Fibroblast of skin of right biceps (primary cell): ENCODE measurements at places on chromosomes 4 and X.

DNA sequence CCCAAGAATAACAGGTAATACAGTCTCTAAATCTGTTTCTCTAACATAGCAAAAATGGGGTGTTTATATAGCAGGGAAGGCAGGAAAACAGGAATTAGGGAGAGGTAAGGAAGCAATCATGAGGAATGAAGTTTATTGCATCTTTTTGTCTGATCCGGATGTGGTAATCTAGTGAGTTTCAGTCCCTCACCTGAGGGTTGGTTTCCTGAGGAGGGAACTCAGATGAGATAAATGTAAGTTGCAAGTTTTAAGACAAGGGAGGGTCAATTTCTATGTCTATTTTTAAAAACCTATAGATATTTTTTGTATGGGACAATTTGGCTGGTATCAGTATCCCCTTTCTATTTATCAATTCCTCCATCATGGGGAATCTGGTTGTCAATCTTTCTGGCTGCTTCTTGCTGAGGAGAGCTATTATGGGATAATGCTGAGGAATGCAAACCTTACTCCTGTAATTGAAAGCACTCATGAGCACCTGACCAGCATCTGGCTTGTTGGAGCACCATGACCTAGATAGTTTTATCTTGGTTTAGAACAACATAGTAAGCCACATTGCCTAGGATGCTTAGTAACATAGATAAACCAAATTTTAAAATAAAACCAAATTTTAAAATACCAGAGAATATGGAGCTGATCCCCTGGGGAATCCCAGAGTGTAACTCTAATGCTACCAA, 130.1 kb downstream of the ADAM29 start:
- no peak for DNase-seq

DNA sequence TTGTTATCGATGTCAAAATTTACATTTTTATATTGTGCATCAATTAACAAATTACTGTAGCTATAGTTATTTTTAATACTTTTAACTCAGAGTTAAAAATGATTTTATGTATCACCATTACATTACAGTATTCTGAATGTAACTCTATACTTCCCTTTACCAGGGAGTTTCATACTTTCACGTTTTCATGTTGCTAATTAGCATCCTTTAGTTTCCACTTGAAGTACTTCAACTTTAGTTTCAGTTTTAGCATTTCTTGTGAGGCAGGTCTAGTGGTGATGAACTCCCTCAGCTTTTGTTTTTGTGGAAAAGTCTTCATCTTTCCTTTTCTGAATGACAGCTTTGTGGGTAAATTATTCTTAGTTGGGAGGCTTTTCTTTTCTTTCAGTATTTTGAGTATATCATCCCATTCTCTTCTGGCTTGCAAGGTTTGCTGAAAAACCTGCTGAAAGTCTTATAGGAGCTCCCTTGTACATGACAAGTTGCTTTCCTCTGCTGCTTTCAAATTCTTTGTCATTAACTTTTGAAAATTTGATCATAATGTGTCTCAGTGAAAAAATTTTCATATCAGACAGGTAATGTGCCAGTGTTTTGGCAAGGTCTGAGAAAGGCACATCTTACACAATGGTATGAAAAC, 9.8 kb upstream of the CISD2 start:
- DNase-seq, result no peak

GRCh38 chrX:9336456-9336855, 128.4 kb upstream of the TBL1X start:
- no peak for DNase-seq

DNA sequence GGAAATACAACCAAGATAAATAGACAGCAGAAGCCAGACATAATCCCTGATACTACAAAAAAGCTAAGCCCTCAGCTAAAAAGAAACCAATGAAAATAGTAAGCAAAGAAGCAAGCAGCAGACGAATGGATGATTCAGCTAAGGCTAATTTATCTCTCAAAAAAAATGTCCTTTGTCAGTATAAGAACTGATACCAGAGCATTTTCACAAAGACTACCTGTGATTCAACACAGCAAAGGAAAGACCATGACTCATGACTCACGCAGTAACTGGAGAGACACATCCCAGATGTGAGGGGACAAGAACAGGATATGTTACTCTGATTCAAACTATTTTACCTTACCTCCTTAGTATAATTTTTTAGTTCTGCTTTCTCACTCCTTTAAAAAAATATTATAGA, 22.7 kb upstream of the TMPRSS11F start:
- peak; percentile 7 for DNase-seq

GRCh38 chr4:3822230-3822947, 56.2 kb downstream of the ADRA2C start:
- no peak for DNase-seq

DNA sequence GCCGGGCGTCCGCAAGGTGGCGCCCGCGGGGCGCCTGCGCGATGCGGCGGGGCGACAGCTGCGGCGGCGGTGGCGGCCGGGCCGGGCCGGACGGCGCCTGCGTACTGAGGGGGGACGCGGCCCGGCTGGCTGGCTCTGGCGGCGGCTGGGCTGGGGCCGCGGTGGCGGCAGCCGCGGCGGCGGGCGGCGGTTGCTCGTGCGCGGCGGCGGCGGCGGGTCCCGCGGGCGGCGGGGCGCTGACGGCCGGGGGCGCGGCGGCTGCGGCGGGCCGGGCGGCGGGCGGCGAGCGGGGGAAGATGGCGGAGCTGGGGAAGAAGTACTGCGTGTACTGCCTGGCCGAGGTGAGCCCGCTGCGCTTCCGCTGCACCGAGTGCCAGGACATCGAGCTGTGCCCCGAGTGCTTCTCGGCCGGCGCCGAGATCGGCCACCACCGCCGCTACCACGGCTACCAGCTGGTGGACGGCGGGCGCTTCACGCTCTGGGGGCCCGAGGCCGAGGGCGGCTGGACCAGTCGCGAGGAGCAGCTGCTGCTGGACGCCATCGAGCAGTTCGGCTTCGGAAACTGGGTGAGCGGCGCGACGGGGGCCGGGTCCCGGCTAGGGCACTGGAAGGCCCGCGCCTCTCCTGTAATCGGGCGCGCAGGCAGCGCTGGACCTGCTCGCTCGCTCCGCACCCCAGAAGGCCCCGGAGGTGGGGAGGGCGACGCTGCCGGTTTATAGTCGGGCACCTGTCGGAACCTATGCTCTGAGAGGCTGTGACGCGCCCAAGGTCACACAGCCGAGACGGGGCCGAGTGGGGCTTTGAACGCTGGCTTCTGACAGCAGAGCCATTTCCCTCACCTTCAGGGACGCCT, at the start of gene TADA2B:
Gene TADA2B, plus strand, starts transcription at position 89 of the 853 bp plus-strand sequence. Its CDS starts 208 bp downstream, at position 297.
- peak; percentile 33 for DNase-seq

GRCh38 chr4:10074767-10075105, 41.9 kb downstream of the WDR1 start:
- peak; percentile 65 for DNase-seq

GRCh38 chr4:151866592-151866918, 105.7 kb upstream of the GATB start:
- DNase-seq, result no peak

DNA sequence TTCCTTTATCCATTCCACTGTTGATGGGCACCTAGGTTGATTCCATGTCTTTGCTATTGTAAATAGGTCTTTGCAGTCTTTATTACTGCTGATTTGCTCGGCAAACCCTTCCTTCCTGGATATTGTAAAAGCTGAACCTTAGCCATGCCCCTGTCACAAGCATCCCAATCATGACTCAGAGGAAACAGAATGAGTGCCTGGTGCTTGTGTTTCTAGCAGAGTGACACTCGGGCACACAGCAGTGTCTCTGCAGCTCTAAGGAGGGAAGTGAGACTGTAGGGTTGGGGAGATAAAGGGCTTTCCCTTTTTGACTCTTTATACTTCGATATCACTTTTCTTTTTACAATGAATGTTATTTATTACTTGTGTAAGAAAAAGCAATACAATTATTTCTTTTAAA, 83.3 kb downstream of the AKAP4 start:
- no peak for DNase-seq

DNA sequence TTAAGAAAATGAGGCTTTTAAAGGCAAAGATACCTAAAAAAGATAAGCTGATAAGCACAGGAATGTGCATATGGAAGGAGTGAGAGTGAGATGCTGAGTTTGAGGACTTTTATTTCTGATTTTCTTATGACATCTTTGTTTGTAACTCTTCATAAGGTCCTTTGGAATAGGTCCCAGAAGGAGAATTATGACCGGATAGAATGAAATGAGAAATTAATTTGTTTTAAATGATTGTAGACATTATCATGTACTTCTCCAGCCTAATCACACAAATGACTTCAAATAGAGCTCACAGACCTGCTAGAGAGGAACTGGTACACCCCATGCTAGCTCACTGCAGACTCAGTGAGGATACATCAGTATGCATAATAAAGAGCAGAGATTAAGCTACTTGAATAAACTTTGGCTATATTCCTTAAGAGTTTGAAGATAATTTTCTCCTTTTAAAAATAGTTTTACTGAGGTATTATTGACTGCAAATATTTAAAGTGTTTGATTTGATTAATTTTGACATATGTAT, 5.6 kb downstream of the GK2 start:
- no peak for DNase-seq

- DNase-seq, result peak; percentile 8
Measured at GRCh38 chrX:70253377-70254062, 6.5 kb downstream of the P2RY4 start.

DNA sequence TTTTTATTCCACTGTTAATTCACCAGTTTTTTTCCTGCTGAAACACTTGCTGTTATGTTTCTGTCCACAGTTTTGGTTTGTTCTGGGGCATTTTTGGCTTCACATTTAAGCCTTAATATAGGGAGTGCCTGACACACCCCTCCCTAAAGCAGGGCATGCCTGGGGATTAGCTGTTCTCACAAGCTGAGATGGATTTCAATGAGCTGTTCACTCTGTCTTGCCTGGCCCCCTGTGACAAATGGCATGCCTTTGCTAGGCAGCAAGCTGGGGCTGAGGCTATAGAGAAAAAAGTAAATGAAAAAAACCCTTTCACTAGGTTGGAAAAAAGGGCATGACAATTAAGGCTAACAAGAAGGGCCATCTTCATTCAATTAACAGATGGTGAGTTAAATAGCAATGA, 22.4 kb downstream of the LPAR4 start:
- DNase-seq, result no peak

- DNase-seq, result no peak
Measured at GRCh38 chr4:145909773-145910172, 28.9 kb downstream of the ZNF827 start.

DNA sequence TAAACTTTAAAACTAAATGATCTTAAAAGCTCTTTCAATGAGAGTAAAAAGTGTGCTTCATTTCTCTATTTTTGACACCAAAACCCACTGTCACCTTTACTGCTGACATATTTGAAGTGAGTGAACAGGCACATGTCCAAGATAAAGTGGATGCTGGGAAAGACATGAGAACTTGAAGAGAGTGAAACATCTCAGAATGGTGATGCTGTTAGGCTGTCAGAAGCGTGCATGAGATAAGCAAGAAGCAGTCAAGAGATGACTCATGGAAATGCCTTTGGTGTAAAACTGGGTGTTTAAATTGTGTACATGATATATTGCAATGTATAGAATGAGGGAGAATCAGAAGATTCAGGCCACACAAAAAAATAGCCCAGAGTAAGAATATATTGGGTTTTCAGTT, 21.8 kb upstream of the GBA3 start:
- peak; percentile 87 for DNase-seq

GRCh38 chr4:88866862-88867550, 169.4 kb upstream of the NAP1L5 start:
- peak; percentile 31 for DNase-seq

- no peak for DNase-seq
Measured at GRCh38 chrX:1006156-1006730, 206.2 kb downstream of the CRLF2 start.

DNA sequence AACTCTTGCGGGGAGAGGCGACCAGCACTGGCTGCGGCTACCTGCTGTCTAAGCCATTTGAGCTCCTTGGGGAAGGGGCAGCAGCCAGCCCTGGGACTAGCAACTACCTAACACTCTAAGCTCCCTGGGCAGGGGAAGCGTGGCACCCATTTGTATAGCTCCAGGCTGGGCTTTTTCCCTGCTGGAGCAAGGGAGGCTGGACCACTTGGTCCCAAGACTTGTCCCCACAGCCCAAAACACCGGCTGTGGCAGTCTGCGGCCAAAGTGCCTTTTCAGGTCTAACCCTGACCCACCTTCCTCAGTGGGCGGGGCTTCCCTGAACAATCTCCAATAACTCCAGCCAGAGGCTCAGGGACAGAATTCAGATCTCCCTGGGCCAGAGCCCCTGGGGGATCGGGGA, 187.8 kb downstream of the NPNT start:
- DNase-seq, result no peak

DNA sequence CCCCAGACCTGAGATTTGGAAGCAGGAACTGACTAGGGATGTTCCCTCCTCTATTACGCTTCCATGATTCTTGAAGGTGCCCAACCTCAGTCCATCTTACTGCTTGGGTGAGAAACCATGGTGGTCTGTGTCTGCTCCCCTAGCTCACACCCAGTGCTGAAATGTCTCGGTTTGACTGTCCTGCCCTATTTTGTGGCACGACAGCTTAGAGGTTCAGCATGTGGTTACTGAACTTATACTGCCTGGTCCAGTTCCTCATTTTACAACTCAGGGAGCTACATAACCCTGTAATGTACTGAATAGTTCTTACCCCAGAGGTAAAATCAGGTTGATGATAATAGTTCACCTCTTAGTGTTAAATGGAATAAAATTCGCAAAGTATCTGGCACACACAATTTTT, 203.1 kb downstream of the RBM46 start:
- DNase-seq, result no peak

GRCh38 chr4:86302830-86303229, 57.0 kb downstream of the MAPK10 start:
- DNase-seq, result no peak

DNA sequence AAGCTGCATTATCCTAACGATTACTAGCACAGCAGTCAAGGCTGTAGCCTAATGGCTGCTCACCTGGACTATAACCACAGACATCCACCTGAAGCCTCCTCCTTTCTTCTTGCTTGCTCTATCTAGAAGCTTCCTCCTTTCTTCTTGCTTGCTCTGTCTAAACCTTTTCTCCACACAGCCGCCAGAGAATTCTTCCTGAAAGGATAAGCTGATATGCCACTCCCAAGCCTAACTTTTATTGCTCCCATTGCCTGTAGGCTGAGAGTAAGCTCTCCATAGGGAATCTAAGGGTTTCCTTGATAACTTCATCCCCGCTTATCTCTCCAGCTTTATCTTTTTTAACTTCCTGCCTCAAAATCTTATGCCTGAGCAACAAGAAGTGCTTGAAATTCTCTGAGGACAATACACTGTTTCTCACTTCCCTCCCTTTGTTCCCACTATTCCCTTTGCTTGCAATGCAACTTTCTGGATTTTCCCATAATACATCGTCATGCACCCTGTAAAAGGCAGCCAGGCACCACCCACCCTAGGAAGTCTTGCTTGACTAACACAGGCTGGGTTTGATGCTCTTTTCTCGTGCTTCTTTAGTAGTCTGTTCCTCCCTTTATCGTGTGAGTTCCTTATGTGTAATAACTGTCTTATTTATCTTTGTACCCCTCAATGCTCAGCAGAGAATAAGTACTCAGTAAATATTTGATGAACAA, 1.4 kb upstream of the LRIT3 start:
- no peak for DNase-seq

- DNase-seq, result peak; percentile 51
Measured at GRCh38 chr4:78155616-78156105, 98.5 kb downstream of the FRAS1 start.

GRCh38 chr4:2646396-2647149, 109.6 kb downstream of the TNIP2 start:
- DNase-seq, result no peak
